Activated T-cell treated with anti-CD3 and anti-CD28 coated beads, Interleukin-2, amount 50 U/mL, for 72 hours (primary cell): ENCODE measurements at places on chromosomes 2 and 18.

- DNase-seq = no peak
Measured at GRCh38 chr2:71559828-71560637, 106.7 kb downstream of the DYSF start.

GRCh38 chr2:84519332-84519957 lies 3.1 kb downstream of the DNAH6 start:
- no peak for DNase-seq

- no peak for DNase-seq
Measured at GRCh38 chr2:128284037-128284441, 34.6 kb downstream of the HS6ST1 start.

- DNase-seq = no peak
Measured at GRCh38 chr18:67308819-67309218, 207.7 kb downstream of the DSEL start.
